ENCODE measurements at places on chromosomes 6 and 20.
A peak's percentile ranks its signal among the peaks of the same experiment; 100 is the strongest.

DNA sequence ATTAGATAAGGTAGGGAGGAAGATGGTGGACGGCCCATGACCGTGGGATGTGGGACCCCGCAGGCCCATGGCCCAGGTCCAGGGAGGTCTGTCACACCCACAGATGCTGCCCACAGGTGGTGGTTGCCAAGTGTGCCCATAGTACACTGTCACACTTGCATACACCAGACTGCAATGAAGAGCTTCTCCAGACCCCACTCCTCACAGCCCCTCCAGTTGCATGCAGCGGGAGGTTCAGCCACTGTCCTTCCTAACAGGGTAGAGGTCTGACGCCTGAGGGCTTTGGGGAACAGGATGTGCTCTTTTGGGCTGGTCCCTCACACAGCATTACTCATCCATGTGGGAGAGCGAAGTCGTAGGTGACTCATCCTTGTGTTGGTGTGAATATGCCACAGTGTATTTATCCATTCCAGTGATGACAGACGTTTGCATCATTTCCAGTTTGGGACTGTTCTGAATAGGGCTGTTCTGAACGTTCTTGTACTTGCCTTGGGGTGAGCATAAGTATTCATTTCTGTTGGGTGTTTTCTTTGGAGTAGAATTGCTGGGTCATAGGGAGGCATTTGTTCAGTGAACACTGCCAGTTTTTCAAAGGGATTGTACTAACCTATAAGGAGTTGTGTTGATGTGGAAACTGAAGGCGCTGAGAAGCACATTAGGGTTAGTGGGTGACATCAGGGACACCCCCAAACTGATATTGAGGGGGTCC, 10.1 kb upstream of the PYGB start:
- peak; percentile 21 for DNase-seq

DNA sequence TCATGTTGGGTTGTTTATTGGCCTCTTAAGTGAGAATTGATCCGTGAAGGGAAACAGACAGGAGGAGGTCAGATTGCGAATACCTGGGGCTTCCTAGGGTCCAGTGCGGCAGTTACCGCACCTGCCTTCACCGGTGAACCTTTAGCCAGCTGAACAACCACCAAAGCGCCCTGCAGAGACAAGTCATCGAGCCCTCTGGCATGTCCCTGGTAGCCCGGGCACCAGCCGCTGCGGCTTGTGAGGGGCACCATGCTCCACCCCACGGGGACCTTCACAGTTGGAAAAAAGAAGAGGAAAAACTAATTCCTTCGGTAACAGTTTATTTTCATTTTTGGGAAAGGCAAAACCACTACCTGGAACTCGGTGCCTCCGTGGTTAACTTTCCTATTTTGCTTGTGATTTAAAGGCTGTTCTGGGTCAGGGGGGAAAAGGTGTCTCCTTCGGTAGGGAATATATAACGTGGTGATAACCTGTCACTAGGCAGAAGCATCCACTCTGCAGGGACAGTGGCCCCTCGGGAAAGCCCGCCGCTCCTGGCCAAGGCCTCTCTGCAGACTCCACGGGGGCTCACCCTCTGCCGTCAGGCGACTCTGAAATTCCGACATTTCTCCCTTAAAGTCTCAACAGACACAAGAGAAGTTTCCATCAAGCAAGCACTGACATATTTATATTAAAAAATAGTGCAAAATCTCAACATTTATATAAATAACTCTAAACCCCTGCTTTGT, 30.7 kb upstream of the ZBP1 start:
- no peak for DNase-seq

- DNase-seq, result no peak
Measured at GRCh38 chr20:8489094-8489883, 357.2 kb downstream of the PLCB1 start.

GRCh38 chr20:11430652-11431051, 487.0 kb upstream of the BTBD3 start:
- no peak for DNase-seq

- DNase-seq, result no peak
Measured at GRCh38 chr20:25035921-25036320, 22.0 kb downstream of the ACSS1 start.

GRCh38 chr20:5835321-5835821, 85.2 kb downstream of the SHLD1 start:
- peak; percentile 28 for DNase-seq

- no peak for DNase-seq
Measured at GRCh38 chr6:88983532-88983931, 20.1 kb upstream of the RNGTT start.

DNA sequence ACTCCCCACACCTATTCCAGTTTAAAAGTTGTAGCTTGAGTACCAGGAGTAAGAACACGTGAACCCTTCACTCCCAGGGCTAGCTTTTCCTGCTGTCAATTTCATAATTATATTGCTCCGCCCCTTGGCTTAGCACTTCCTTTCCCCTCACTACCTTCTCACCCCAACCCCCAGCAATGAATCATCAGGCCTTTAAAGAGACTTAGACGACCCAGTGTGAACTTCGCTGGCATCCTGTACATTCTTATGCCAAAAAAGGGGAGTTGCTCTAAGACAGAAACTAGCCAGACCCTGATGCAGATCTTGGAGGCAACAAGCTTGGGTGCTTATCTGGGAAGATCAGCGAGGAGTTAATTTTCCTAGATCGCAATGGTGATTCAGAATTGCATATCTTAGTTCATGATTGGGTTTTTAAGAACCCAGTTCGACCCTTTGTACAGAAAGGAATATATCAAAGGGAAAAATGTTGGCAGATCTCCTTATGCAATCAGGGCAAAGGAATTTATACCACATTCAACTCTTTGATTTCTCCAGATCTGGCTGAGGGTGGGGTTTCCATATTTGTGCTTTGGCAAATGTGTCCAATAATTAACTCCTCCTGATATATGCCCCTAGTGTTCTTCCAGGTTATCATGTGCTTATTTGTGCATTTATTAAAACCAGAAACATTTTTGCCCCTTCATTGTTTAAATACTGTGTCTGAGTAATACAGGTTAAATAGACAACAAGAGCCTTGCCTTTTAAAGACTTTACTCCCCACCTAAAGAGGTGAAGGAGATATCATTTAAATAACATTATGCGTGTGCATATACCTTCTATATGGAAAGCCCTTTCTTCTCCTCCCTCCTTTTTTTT, 8.1 kb upstream of the ATXN1 start:
- DNase-seq, result peak; percentile 14

DNA sequence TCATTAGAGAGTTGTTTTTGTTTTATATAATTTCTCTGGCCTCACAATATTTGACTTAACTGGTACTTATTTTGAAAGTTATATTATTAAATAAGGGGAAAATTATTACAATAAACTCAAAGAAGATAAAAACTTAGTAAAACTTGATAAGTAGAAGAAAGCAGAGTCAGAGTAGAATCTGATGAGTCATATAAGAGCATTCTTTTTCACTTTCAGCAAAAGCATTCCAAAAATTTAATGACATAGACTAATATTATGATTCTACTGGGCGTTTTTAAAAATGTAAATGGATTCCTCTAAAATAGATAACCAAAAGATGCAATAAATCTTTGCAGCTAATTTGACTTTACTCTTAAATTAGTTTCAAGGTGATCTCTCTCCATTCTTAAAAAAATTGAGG, 366.3 kb upstream of the IMPG1 start:
- DNase-seq, result no peak

DNA sequence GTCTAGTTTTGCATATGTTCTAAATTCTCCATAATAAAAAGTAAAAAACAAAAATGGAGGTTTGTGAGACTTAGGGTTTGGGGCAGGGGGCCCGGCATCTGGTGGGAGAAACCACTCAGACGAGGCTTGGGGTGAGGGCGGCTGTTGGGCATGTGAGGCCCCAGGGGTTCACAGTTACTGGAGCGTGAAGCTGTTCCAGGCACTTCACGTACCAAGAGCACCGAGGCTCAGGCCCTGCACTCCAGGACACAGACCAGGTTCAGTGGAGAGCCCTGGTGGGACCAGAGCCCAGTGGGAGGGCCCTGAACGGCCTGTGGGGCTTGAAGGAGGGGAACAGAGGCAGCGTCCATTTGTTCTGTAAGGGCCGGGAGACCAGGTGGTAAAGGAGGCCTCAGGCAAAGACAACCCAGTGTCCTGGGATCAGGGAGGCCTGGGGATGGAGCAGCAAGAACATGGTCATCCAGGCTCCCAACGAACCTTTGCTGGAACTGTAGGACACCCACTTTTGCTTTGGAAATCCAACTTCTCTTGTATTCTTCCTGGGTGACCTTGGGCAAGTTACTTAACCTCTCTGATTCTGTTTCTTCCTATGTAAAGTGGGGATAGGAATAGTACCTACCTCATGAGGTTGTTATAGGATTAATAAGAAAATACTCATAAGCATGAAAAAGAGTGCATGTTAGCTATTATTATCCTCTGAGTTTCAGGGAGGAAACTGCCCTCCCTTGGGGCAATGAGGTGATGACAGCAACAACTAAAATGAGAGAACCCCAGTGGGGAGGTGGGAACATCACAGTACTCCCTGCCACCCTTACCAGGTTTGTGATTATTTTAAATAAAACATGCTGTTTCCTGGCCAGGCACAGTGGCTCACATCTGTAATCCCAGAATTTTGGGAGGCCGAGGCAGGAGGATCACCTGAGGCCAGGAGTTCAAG, 1.1 kb upstream of the FGD2 start:
- DNase-seq, result no peak

GRCh38 chr6:79404261-79404660, 133.0 kb downstream of the LCA5 start:
- no peak for DNase-seq

DNA sequence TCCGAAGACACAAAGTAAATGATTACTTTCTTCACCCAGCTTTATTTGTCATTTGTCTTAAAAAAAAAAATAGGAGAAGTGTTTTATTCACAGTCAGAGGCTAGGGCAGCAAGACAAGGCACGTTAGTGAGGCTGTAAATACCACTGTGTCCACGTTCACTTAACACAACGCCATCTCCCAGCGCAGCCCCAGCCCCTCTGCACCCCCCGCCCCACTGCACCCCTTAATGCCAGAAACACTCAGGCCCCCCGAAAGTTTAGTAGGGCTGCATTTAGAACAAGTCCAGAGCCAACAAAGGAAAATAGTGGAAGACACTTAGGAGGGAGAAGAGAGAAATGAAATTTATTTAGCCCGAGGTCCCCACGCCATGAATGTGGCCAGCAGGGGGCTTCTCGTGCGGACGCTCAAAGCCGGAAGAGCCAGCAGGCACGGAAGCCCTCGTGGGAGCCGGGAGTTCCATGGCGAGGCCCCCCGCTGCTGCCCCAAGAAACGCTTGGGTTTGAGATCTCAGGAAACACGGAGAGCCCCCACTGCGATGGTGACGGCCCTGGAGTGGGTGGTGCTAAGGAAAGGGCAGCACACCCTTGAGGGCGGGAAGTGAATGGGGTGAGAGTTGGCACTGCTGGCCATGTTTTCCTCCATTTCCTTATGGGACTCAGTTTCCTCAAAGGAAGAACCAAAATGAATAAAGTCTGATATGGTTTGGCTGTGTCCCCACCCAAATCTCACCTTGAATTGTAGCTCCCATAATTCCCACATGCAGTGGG, 50.2 kb downstream of the IYD start:
- DNase-seq, result no peak

DNA sequence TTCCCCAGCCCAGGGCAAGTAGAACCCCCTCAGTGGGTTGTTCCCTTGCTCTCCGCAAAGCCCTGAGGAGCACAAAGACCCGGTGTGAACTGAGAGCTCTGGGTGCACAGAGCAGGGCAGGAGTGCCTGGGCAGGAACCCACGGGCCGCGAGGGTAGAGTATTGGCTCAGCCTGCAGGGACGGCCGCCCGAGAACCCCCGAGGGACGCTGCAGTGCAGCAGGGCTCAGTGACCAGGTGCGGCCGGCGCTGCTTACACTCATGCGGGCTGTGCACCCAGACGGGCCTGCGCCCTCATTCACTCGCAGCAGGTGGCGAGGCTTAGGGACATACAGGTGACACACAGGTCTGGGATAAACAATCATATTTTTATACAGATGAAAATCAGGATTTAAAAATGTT, 51.9 kb upstream of the PDE10A start:
- no peak for DNase-seq

- no peak for DNase-seq
Measured at GRCh38 chr6:12068899-12069557, 56.9 kb downstream of the HIVEP1 start.

DNA sequence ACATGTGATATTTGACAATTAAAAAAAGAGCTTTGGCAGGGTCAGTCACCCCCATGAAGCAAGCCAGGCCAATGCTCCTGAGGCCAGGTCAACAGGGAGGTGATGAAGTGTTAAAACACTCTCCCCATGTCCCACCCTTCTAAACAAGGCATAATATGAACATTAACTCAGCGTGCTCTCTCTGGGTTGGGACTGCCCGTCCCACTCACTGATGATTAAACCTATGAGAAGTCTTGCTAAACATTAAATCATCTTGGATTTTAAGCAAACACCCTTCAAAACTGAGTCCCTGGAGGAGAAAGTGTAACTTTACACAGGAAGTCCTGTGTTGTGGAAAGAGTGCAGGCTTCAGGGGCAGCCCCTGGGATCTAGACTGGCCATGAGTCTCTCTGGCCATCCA, 558.5 kb downstream of the CD83 start:
- DNase-seq, result no peak

GRCh38 chr20:16111172-16111832, 461.9 kb downstream of the KIF16B start:
- DNase-seq, result no peak

DNA sequence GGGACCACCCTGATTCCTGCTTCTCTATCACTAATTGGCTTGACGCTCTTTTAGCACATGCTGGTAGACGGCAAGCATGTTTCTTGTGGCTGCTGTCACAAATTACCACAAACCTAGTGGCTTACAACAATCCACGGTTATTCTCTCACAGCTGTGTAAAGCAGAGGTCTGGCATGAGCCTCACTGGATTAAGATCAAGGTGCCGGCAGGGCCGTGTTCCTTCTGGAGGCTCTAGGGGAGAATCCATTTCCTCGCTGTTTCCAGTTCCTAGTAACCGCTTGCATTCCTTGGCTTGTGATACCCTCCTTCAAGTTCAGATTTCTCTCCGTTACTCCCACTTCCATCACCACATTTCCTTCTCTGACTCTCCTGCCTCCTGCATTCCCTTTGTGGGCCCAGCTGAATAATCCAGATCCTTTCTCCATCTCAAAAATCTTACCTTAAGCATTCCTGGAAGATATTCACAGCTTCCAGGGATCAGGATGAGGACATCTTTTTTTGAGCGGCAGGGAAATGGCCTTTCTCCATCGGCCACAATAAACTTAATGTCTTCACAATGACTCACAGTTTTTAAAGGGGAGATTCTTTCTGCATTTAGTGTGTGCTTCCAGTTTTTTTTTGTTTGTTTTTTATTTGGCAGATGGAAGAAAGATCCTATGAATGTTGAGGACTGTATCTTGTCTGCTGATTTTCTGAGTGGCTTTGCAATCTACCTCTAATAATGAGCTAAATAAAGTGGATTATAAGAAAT, 39.9 kb downstream of the BMP6 start:
- DNase-seq, result no peak

DNA sequence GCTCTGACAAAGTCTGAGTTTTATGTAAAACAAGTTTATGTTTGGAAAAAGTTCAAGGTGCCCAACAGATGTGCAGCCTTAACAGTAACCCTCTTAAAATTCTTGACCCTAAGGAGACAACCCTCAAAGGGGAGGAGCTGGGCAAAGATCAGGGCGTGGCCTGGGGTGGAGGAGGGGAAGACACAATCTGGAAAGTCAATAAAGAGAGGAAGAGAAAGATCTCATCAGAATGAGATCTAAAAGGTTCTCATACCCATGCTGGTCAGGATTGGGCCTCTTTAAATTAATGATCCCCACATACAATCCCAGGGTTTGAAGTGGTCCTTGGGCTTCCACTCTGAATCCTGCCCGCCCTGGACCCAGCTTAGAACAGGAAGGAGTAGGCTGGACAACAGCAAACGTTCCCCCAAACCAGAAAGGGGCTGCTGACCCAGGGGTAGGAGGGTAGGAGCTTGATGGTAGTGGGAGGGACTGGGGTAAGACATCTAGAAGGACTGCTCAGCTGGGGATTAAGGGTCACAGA, 33.0 kb downstream of the FOXP4 start:
- no peak for DNase-seq
